ENCODE measurements at places on chromosomes 12 and 14.

GRCh38 chr12:119019166-119019565, 37.8 kb downstream of the SRRM4 start:
- no peak overlapping the region for H3K4me3 ChIP-seq
- H3K36me3 ChIP-seq = no peaks in the 10 kb centered on the region
- no peak for DNase-seq
- no peaks in the 10 kb centered on the region for H3K4me1 ChIP-seq
- H3K27me3 ChIP-seq = no peaks in the 10 kb centered on the region

GRCh38 chr12:52836042-52836466, 1.9 kb upstream of the KRT79 start:
- H3K4me3 ChIP-seq = no peak overlapping the region
- H3K27me3 ChIP-seq = no peaks in the 10 kb centered on the region
- H3K4me1 ChIP-seq = no peaks in the 10 kb centered on the region

DNA sequence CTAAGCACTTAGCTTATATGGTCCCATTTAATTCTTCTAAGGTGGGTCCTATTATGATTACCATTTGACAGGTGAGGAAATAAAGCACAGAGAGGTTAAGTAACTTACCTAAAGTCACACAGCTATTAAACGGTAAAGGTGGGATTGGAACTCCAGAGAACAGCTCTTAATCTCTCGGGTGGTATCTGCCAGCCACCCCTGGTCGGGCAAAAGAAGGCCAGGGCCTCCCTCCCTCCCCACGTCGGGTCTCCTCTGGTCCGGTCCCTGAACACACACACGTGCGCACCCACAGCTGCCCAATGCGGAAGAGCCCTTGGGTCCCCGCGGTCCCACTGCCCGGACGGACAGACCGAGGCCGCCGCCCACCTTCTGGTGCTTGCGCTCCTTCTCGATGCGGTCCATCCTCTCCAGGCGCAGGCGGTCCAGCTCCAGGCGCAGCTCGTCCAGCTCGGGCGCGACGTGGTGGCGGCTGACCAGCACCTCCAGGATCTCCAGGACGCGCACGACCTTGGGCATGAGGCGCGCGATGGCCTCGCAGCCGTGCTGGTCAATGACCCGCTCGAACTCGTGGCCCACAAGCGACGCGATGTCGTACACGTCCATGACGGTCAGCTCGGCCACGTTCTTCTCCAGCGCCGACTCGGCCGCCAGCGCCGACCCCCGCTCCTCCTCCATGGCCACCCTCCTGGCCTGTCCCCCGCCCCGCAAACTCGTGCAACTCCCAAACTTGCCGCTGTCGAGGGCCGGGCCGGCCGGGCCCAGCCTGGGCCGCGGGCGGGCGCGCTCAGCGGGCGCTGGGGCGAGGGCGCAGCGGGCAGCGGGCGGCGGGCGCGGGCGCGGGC, 490 bp downstream of the RILPL1 start:
- no peaks in the 10 kb centered on the region for H3K4me1 ChIP-seq
- DNase-seq = no peak
- peak overlapping the region; percentile 77 for H3K27ac ChIP-seq
- H3K4me3 ChIP-seq = peak overlapping the region; percentile 93
- H3K36me3 ChIP-seq = no peaks in the 10 kb centered on the region

DNA sequence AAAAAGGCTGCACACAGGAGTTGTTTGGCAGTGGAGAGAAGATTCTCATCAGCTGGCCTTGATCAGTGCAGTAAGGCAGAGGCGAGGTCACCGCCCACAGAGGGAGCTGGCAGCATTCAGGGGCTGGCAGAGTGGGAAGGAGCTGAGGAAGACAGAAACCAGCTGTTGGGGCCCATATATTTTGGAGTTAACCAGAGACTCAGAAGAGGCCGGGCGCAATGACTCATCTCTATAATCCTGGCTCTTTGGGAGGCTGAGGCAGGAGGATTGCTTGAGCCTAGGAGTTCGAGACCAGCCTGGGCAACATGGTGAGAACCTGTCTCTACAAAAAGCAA, 17.7 kb downstream of the SMCO2 start:
- H3K4me3 ChIP-seq = no peak overlapping the region
- DNase-seq = no peak
- no peaks in the 10 kb centered on the region for H3K36me3 ChIP-seq
- H3K4me1 ChIP-seq = no peaks in the 10 kb centered on the region
- no peaks in the 10 kb centered on the region for H3K27me3 ChIP-seq

- no peak overlapping the region for H3K4me3 ChIP-seq
- DNase-seq = no peak
- H3K4me1 ChIP-seq = no peaks in the 10 kb centered on the region
- no peaks in the 10 kb centered on the region for H3K27me3 ChIP-seq
Observed at GRCh38 chr12:12121061-12121460, 50.3 kb downstream of the BCL2L14 start.

- H3K36me3 ChIP-seq = no peaks in the 10 kb centered on the region
- no peak overlapping the region for H3K27ac ChIP-seq
- H3K27me3 ChIP-seq = no peaks in the 10 kb centered on the region
- peak overlapping the region; percentile 78 for H3K4me3 ChIP-seq
Observed at GRCh38 chr14:69259168-69259526, 811 bp upstream of the GALNT16 start.

GRCh38 chr12:4796694-4797482, 76.7 kb downstream of the GALNT8 start:
- H3K27me3 ChIP-seq = no peaks in the 10 kb centered on the region
- H3K27ac ChIP-seq = no peak overlapping the region
- no peaks in the 10 kb centered on the region for H3K36me3 ChIP-seq

GRCh38 chr12:108560321-108560721, 652 bp downstream of the SART3 start:
- H3K27me3 ChIP-seq = no peaks in the 10 kb centered on the region
- H3K4me3 ChIP-seq = peak overlapping the region; percentile 96
- peak overlapping the region; percentile 90 for H3K27ac ChIP-seq
- H3K4me1 ChIP-seq = peaks cover 7% of the 10 kb centered on the region
- H3K36me3 ChIP-seq = peaks cover 11% of the 10 kb centered on the region
- no peak for DNase-seq

GRCh38 chr12:2960996-2961616, 1.9 kb downstream of the TEAD4 start:
- H3K27me3 ChIP-seq = no peaks in the 10 kb centered on the region
- no peak for DNase-seq
- H3K4me3 ChIP-seq = peak overlapping the region; percentile 75
- no peaks in the 10 kb centered on the region for H3K36me3 ChIP-seq

- no peak for DNase-seq
- no peak overlapping the region for H3K4me3 ChIP-seq
- no peaks in the 10 kb centered on the region for H3K36me3 ChIP-seq
- H3K27me3 ChIP-seq = no peaks in the 10 kb centered on the region
- no peak overlapping the region for H3K27ac ChIP-seq
Observed at GRCh38 chr12:115763982-115764621, 513.4 kb downstream of the MED13L start.

- no peak for DNase-seq
- peak overlapping the region; percentile 81 for H3K27ac ChIP-seq
- peak overlapping the region; percentile 64 for H3K4me3 ChIP-seq
Observed at GRCh38 chr14:59187802-59188460, 536 bp upstream of the DAAM1 start.

DNA sequence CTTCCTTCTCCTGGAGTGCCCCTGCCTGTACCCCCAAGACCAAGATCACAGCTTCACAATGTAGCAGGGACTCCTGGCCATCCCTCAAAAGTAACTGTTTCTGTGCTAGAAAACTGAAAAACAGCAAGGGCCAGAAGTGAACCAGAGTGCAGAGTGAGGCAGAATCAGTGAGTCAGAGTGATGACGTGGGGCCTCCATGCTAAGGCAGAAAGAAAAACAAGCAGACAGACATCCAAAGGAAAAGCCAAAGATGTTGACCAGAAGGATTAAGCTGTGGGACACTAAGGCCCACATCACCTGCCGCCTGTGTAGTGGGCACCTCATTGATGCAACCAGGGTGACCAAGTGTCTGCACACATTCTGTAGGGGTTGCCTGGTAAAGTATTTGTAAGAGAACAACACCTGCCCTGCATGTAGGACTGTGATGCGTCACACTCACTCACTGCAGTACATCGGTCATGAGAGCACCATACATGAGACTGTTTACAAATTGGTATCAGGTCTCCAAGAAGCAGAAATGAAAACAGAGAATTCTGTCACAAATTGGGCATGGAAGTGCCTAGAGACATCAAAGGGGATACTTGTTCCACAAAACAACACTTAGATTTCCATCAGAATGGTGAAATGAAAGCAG, 51.2 kb downstream of the ARMH4 start:
- no peaks in the 10 kb centered on the region for H3K36me3 ChIP-seq
- H3K4me1 ChIP-seq = no peaks in the 10 kb centered on the region
- H3K4me3 ChIP-seq = no peak overlapping the region
- no peaks in the 10 kb centered on the region for H3K27me3 ChIP-seq
- no peak overlapping the region for H3K27ac ChIP-seq

DNA sequence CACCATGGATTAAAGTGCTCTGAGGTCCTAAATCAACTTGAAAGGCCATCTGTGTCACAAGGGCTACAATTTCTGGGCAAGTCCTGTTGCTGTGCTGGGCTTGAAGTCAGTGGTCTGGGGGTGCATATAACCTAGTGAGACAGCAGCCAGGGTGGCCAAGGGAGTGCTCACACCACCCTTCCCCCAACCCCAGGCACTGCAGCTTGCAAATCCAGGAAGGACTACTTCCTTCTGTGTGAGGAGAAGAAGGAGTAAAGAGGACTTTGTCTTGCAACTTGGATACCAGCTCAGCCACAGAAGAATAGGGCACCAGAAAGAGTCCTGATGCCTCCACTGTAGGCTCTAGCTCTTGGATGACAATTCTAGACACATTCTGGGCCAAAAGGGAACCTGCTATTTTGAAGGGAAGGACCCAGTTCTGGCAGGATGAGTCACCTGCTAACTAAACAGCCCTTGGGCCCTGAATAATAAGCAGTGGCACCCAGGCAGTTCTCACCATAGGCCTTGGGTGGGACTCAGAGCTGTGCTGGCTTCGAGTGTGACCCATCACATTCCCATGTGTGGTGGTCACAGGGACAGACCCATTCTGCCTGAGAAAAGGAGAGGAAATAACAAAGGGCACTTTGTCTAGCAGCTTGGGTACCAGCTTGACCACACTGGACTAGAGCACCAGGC, 32.6 kb upstream of the DHRS7 start:
- H3K27ac ChIP-seq = no peak overlapping the region
- H3K4me3 ChIP-seq = no peak overlapping the region
- no peak for DNase-seq
- H3K4me1 ChIP-seq = no peaks in the 10 kb centered on the region
- no peaks in the 10 kb centered on the region for H3K27me3 ChIP-seq
- H3K36me3 ChIP-seq = no peaks in the 10 kb centered on the region

- no peaks in the 10 kb centered on the region for H3K36me3 ChIP-seq
- no peak for DNase-seq
- no peak overlapping the region for H3K4me3 ChIP-seq
- no peaks in the 10 kb centered on the region for H3K4me1 ChIP-seq
- peaks cover 10% of the 10 kb centered on the region for H3K27me3 ChIP-seq
Observed at GRCh38 chr14:99242816-99243721, 28.9 kb downstream of the BCL11B start.

DNA sequence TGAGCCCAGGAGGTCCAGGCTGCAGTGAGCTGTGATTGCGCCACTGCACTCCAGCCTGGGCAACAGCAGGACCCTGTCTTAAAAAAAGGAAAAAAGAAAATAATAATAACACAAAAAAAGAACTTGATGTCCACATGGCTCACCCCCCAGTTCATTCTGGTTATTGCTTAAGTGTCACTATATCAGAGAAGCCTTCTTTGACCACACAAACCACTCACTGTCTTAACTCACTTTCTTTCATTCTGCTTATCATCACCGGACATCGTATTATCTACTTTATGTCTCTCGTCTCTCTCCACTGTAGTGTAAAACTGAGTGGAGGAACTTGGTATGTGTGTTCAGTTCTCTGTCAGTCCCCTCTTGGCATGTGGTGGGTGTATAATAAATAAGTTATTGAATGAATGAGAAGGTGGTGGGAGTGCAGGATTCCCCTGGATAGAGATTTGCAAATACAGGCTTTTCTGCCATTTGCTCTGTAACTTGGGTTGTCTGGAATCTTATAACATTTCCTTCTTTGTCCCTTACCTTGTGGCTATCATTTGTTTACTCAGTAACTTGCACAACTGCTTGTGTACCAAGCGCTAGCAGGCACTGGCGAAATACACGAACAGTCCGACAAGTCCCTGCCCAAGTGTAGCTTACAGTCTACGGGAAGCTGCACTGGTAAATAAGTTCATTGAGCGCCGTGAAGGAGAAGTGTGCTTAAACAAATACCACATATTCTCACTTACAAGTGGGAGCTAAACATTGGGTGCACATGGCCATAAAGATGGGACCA, 86.6 kb upstream of the TRAF3 start:
- H3K27ac ChIP-seq = no peak overlapping the region
- no peaks in the 10 kb centered on the region for H3K36me3 ChIP-seq
- no peaks in the 10 kb centered on the region for H3K4me1 ChIP-seq
- no peak for DNase-seq

GRCh38 chr14:39251547-39251946, 17.8 kb downstream of the MIA2 start:
- no peak for DNase-seq
- no peaks in the 10 kb centered on the region for H3K27me3 ChIP-seq
- H3K27ac ChIP-seq = no peak overlapping the region
- no peaks in the 10 kb centered on the region for H3K36me3 ChIP-seq

DNA sequence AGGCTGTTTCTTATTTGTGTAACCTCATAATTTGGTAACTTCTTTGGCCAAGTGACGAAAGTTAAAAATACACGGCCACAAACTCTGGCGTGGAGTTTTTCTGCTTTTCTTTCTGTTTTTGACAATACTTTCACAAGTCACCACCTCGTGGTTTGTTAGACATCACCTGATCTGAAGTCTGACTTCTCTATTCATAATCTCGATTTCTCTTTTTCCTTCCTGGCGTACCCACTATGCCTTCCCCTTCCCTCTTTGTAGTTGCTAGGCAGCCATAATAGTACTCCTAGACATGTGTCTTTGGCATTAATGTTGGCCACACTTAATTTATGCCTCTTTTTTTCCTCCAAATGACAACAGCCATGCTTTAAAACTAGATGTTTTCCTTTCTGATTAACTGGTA, 97.6 kb downstream of the POLR3B start:
- H3K36me3 ChIP-seq = peaks cover 21% of the 10 kb centered on the region
- no peaks in the 10 kb centered on the region for H3K27me3 ChIP-seq
- no peaks in the 10 kb centered on the region for H3K4me1 ChIP-seq
- H3K27ac ChIP-seq = no peak overlapping the region
- DNase-seq = no peak
- H3K4me3 ChIP-seq = no peak overlapping the region

DNA sequence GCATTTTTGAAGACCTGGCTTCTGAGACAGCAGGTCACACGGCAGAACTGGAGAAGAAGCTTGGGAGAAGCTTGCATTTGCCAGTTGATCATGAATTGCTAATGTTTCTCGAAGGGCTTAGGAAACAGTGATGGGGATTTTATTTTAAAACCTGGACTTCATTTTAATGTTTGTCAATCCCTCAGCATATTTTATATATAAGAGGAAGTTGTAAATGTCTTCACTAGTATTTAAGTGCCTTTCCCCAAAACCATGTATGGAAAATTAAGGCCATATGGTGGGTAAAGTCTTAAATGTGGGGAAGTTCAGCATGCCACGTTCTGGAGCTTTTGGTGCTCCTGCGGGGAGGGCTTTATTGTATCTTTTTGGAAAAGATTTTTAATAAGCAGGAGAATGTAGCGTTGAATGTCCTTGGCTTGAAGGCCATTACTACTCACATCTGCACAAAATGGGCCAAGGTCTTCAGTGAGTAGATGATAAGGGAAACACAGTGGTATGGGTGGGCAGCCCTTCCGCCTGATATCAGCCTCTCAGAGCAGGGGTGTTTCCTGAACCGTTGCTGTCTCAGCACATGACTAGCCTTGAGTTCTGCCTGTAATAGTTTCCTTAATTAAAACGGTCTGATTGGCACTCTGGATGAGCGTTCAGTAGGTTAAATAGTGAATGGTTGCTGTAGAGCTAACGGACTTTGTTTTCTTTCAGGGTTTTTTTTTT, 511.4 kb downstream of the PCNX1 start:
- H3K36me3 ChIP-seq = no peaks in the 10 kb centered on the region
- H3K27me3 ChIP-seq = no peaks in the 10 kb centered on the region
- DNase-seq = no peak
- H3K27ac ChIP-seq = no peak overlapping the region
- no peaks in the 10 kb centered on the region for H3K4me1 ChIP-seq
